ENCODE measurements at places on chromosomes 7 and 10.
A peak's percentile ranks its signal among the peaks of the same experiment; 100 is the strongest.

- no peak for DNase-seq
These were observed 220.3 kb downstream of the RPS24 start for GRCh38 chr10:78254013-78254412.

GRCh38 chr7:31783221-31783620, 96.2 kb downstream of the PPP1R17 start:
- DNase-seq = no peak

DNA sequence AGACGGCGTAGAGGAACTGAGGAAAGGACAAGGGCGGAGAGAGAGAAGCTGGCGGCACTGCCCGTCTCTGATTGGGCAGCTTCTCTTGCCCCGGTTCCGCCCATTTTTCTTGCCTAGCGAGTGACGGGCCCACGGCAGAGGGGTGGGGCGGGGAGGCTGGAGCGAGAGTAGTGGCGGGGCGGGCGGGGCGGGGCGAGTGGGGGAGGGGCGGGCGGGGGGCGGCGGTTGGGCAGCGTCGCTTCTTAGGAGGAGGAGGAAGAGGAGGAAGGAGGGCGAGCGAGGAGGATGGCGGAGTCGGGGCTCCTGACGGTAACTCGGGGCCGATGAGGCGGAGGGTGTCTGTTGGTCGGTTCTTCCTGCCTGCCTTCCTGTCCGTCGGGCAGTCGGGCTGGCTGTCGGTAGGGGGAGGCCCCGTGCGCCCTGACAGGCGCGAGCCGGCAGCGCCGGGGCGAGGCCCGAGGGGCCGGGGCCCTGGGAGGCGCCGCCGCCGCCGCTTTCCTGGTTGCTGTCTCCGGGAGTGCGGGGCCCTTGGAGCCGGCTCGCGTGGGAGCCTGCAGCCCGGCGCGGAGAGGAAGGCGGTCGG, at the start of gene SHOC2:
TSS of gene SHOC2 (plus strand) at position 256 of the 583 bp plus-strand sequence. CDS start 44,755 bp downstream, outside the sequence.
- DNase-seq = peak; percentile 96

- DNase-seq = no peak
These were observed 19.8 kb downstream of the ERCC6 start for GRCh38 chr10:49518982-49519578.

- DNase-seq = no peak
These were observed 73.8 kb downstream of the RBM20 start for GRCh38 chr10:110717781-110718589.

GRCh38 chr7:112596260-112596659, 115.5 kb downstream of the LSMEM1 start:
- no peak for DNase-seq

GRCh38 chr10:60099998-60100747, 193.8 kb upstream of the CCDC6 start:
- no peak for DNase-seq

GRCh38 chr10:60032723-60033122, 126.4 kb upstream of the CCDC6 start:
- DNase-seq = peak; percentile 2

GRCh38 chr7:141073173-141073640, 657 bp upstream of the TMEM178B start:
- no peak for DNase-seq

GRCh38 chr7:99248391-99249095, 24.1 kb upstream of the MYH16 start:
- DNase-seq = no peak

DNA sequence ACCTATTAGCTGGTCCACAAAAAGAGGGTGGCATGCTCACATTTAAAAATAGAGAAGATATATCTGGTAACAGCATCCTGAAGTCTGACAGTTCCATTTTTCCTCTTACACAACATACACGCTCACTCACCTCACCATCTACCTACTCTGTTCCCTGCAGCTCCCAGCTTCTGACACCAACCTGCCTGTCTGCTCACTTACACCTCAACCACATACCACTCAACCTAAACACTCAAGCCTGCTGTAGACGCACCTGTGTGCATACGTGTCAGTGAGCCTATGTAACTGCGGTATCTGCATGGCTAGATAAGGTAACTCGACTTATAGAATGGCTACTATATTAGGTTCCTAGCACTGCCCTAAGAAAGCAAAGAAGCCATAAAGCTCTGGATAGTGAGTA, 174.9 kb downstream of the DGKI start:
- DNase-seq = no peak

DNA sequence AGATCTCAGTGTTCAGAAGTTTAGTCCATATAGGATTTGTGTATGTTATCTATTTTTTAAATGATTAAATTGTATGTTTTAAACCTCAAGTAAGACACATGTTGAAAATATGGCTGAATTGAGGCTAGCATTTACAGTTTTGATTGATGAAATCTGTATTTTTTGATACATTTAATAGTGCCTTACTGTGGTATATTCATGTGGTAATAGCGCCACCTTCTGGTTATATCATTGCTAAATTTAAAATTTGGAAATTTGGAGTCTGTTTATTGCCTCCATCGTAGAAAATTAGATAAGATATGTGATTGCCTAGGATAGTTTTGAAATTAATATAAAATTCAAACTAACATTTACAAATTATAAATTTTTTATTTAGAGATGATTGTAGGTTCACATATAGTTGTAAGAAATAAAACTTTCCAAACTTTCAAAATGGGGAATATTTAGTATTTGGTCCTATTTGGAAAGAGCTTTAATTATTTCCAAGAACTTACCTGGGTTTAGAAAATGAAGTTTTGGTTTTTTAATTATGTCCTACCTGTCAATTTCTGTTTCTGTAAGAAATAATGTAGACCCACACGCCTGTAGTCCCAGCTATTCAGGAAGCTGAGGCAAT, 19.1 kb upstream of the ARMS2 start:
- no peak for DNase-seq

GRCh38 chr10:97683556-97684367, 3.3 kb downstream of the AVPI1 start:
- DNase-seq = no peak
